ENCODE measurements at places on chromosomes 13 and 19. TPM values are rescaled to one million over a fixed set of nuclear protein-coding genes. Genes with fewer than 3 reads are reported as not detected.

GRCh38 chr13:60112771-60113170 is 51.0 kb downstream of the DIAPH3 start:
- peak; percentile 69 for DNase-seq

- peak; percentile 9 for DNase-seq
Measured at GRCh38 chr13:106186366-106187030, 349.0 kb downstream of the EFNB2 start.

DNA sequence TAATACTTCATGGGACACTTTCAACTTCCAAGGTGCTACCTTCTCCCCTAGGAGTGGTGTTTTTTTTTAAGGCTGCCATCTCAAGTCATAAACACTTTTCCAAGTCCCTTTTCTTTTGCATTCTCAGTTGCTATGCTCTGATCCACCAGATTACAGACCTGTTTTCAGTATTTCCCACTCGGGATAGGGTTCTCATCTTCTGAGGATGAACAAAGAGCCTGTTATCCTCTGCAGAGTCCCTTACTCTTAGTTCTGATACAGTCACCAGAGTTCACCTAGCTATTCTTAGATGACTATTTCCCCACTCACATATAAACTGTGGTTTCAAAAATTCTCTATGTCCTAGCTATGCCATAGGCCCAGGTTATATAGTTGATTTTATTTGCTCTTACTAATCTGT is 15.9 kb downstream of the ZDHHC20 start:
- no peak for DNase-seq

GRCh38 chr19:48635263-48635965 is 1.8 kb downstream of the DBP start:
- no peak for DNase-seq

FPR1 gene
- not detected for total RNA-seq

- no peak for DNase-seq
Measured at GRCh38 chr13:64697226-64697625, 2532.9 kb downstream of the PCDH9 start.

- no peak for DNase-seq
Measured at GRCh38 chr13:93409816-93410215, 183.2 kb downstream of the GPC6 start.

- peak; percentile 94 for DNase-seq
Measured at GRCh38 chr13:108463340-108463739, 166.1 kb upstream of the MYO16 start.

- DNase-seq = no peak
Measured at GRCh38 chr13:73902296-73902695, 231.9 kb downstream of the KLF12 start.

- no peak for DNase-seq
Measured at GRCh38 chr19:15517778-15518177, 9.5 kb downstream of the CYP4F22 start.

GRCh38 chr13:111662451-111662850 is 342.0 kb downstream of the TEX29 start:
- DNase-seq = no peak

ANKRD27 gene
- 35.0 TPM for total RNA-seq

MBNL2 gene
- total RNA-seq = 126 TPM

DNA sequence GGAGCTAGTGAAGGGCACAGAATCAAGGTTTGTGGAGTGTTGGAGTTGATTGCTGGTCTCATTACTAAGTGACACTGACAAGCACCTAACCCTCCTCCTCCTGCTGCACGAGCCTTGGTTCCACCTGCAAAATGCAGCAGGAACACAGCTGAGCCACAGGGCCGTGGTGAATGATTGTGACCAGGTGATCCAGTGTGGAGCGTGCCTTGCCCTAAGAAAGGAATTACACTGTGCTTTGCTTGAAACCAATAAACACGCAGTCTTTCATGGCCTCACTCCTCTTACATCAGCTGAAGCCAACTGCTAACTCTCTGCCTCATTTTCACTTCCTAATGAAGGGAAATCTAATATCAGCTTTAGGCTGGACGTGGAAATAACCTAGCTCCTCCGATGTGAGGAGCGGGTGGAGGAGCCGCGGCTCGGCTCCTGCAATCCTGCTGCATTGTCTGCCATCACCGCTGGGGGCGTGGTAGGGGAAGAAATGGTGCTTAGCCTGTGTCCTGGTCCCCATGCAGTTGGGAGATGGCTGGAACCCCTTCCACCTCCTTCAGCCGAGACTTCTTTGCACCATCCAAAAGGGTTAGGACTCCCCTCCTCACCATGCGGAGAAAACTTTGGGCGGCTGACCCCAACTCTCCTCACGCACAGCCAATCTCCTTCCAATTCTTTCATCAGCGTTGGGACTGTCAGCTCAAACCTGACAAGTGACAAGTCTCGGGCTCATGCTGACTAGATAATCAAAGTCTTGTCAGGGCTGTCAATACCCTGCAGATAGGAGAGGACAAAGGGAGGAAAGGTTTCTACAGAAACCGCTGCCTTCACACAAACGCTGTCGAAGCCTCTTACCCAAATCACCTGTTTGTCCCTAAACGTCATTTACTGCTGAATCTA is 427.9 kb downstream of the ZNF536 start:
- DNase-seq = no peak

- no peak for DNase-seq
Measured at GRCh38 chr13:75945841-75946482, 309.8 kb downstream of the LMO7 start.

DNA sequence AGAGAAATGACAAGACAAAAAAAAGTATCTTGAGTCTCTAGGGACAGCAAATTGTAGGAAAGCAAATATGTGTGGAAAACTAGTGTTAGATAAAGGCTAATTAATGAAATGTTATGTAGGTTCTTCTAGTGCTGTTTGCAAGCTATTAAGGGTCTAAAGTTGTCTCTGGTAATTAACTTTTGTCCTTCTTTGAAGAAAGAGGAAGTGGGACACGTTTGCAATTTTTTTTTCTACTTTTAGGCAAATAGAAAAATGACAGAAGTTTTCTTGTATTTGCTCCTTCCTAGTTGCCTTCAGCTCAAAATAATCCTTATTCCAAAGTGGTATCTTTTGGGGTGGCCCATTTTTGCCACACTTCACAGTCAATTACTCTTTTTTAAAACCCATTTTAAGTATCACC is 1877.7 kb upstream of the PRR20A start:
- DNase-seq = no peak

- DNase-seq = no peak
Measured at GRCh38 chr13:112956571-112957294, 12.3 kb upstream of the MCF2L start.

DNA sequence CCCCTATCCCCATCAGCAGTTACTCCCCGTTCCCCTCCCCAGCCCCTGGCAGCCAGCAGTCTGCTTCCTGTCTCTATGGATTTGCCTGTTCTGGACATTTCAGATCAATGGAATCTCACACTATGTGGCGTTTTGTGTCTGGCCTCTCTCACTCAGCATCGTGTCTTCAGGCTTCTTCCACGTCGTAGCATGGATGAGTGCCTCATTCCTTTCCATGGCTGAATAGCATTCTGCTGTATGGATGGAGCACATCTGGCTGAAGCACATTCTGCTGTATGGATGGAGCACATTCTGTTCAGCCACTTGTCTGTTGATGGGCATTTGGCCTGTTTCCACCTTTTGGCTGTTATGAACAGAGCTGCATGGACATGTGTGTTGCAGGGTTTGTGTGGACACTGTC is 29.5 kb downstream of the CRTC1 start:
- DNase-seq = peak; percentile 31

RDH8 gene
- not detected for total RNA-seq
